ENCODE measurements at places on chromosomes 2 and 18.

- DNase-seq: peak; percentile 48
Observed at GRCh38 chr2:54545702-54546450, 89.7 kb downstream of the SPTBN1 start.

- no peak for DNase-seq
Observed at GRCh38 chr2:128288781-128289180, 29.9 kb downstream of the HS6ST1 start.

DNA sequence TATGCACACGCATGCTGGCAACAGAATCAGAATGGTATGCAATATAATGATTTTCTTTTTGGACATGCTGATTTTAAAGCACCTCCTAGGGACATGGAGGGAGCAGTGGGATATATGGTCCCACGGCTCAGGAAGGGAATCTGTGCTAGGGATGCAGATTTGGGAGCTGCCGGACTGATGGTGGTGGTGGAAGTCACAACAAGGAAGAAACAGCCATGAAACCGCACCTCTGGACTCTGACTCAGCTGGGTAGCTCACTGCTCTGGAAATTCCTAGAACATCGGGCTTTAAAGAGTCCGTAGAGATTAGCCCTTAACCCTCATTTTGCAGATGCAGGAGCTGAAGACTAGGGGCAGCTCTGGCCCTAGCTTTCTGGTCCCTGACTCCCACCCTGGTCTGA lies 364.3 kb upstream of the KLHL29 start:
- DNase-seq: no peak

- DNase-seq: no peak
Observed at GRCh38 chr2:239119346-239120126, 271.7 kb downstream of the TWIST2 start.

GRCh38 chr2:197223451-197223850 lies 87.1 kb downstream of the ANKRD44 start:
- no peak for DNase-seq
